ENCODE measurements at places on chromosomes 1 and 21. TPM values are rescaled to one million over a fixed set of nuclear protein-coding genes. Genes with fewer than 3 reads are reported as not detected.

Gene TINAGL1
- total RNA-seq: 28.0 TPM

Gene TFF2
- not detected for total RNA-seq

Gene TCHHL1
- not detected for total RNA-seq

Gene CALML6
- under 0.01 TPM for total RNA-seq

Gene TIE1
- 3.8 TPM for total RNA-seq

Gene GBP6
- not detected for total RNA-seq

Data from cardiac atrium fibroblast (primary cell).